ENCODE measurements at places on chromosomes 12 and 14.

- DNase-seq, result peak; percentile 57
Observed at GRCh38 chr12:78119351-78119918, 288.7 kb downstream of the NAV3 start.

- DNase-seq, result no peak
Observed at GRCh38 chr12:12560587-12561370, 1.9 kb downstream of the DUSP16 start.

- no peak for DNase-seq
Observed at GRCh38 chr12:123905319-123905925, 67.2 kb downstream of the CCDC92 start.

DNA sequence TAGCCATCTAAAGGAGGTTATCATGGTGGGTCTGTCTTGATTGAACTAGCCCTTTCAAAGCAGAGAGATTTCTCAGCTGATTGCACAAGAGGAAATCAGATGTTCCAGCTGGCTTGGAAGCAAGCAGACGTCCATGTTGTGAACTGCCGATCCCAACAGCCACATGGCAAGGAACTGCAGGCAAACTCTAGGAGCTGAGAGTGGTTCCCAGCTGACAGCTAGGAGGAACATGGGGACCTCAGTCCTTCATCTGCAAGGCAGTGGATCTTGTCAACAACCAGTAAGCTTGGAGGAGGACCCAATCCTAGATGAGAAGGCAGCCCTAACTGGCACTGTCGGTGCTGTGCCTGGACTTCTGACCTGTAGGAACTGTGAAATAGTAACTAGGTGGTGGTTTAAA, 7.7 kb downstream of the ACVR1B start:
- DNase-seq, result no peak

GRCh38 chr12:112979041-112979680, 842 bp downstream of the OAS2 start:
- no peak for DNase-seq

DNA sequence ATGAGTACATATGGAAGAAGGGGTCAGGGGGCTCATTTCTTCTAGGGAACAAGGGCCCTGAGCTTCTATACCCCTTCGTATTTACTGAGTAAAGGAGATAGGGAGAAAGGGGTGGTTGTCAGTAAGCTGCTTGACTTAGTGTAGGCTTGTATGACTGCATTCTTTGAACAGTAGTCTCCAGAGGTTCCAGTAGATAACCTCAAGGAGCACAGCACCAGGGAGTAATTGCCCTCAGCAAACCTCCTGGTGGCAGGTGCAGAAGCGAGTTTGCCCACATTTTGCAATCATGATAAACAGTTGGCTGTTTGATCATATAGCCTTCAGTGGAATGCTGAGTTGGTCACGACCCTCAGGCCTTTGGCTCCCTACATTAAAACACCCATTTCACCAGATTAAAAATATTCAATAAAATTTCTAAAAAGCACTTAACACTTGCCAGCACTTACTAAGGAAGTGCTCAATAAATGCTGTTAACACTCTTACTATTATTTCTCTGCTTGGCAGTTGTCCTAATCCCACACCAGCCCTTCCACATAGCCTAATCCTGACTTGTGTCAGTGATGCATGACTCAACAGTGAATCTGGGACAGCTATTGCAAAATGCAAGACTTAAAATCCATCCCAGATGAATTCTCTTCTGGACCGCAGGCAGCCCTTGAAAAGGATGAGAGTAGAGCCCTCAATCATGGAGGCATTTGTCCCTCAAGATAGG, 3.7 kb upstream of the DHRS4L2 start:
- no peak for DNase-seq

GRCh38 chr14:95875831-95876760, 536 bp upstream of the TUNAR start:
- DNase-seq, result no peak

- DNase-seq, result no peak
Observed at GRCh38 chr12:12734054-12734453, 16.9 kb downstream of the CDKN1B start.

- DNase-seq, result no peak
Observed at GRCh38 chr12:53380794-53381730, 1.1 kb downstream of the SP1 start.

Data from mesenteric fat pad (tissue), 1 donor.